ENCODE measurements at places on chromosomes 12 and 14.

GRCh38 chr14:69288956-69289705, 29.2 kb downstream of the GALNT16 start:
- peak; percentile 53 for DNase-seq

DNA sequence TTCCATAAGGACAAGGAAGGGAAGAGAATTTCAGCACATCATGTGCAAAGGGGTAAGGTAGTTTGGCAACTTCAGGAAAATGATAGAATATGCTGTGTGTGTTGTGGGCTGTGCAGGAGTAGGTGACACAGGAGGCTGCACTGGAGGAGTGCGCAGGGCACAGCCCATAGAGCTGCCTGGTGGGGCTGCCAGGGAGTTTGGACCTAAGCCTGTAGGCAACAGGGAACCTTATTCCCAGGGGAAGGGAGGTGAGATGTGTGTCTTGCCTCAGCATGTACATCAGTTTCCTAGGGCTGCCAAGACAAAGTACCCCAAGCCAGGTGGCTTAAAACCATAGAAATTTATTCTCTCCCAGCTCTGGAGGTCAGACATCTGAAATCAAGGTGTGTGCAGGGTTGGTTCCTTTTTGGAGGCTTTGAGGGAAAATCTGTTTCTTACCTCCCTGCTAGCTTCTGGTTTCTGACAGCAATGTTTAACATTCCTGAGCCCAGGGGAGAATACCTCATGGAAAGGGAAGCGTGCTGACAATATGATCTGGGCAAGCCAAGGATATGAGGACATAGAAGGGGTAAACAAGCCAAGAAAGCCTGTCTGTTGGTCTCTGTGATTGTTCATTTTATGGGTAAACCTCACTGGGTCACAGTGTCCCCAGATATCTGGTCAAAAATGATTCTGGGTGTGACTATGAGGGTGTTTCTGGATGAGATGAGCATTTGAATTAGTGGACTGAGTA, 174.0 kb upstream of the NTF3 start:
- no peak for DNase-seq

DNA sequence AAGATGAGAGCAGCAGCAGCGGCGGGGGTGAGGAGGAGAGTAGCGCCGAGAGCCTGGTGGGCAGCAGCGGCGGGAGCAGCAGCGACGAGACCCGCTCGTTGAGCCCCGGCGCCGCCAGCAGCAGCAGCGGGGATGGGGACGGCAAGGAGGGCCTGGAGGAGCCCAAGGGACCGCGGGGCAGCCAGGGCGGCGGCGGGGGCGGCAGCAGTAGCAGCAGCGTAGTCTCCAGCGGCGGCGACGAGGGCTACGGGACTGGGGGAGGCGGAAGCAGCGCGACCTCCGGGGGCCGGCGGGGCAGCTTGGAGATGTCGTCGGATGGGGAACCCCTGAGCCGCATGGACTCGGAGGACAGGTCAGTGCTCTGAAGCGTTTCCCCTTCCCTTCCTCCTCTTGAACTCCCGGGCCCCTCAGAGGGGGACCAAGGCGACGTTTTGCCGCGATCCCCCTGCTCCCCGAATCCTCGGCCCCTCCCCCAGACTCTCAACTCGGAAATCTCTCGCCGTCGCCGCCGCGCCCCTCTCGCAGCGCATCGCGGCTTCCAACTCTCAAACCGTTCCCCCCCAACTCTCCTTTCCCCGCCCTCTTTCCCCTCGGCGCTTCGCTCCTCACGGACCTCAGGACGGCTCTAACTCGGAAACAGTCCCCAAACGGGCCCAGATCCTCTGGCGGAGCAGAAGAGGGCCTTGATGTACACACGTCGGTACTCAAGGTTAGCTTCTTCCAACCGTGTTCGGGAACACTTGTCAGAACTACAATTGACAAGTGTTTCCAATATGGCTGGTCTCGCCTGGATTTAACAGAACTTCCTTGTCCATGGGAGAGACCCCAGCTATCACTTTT, 947 bp downstream of the AEBP2 start:
- peak; percentile 54 for DNase-seq

- no peak for DNase-seq
Observed at GRCh38 chr12:124493809-124494750, 73.3 kb downstream of the NCOR2 start.

DNA sequence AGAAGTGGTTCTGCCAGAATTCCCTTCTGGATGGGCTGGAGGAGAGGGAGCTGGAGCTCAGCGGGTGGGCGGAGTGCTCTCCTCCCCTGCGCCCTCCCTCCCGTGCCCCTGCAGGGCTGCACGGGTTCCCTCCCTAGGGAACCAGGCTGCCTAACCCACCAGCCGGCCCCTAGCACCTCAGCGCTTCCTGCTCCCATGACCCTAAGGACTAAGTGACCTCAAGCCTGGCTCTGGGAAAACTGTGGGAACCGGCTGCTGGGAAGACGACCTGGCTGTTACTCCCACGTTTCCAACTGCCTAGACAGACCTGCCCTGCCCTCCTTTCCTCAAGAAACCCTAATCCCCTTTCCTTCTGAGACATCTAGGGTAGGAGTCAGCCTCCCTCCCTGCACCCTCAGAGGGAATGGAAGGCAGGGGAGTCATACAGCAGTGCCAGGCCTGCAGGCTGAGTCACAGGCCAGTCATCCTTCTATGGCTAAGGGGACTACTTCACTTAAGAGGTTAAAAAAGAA, 31.5 kb downstream of the SLC6A12 start:
- DNase-seq, result peak; percentile 88

- no peak for DNase-seq
Observed at GRCh38 chr14:73176685-73177084, 40.4 kb downstream of the PSEN1 start.

DNA sequence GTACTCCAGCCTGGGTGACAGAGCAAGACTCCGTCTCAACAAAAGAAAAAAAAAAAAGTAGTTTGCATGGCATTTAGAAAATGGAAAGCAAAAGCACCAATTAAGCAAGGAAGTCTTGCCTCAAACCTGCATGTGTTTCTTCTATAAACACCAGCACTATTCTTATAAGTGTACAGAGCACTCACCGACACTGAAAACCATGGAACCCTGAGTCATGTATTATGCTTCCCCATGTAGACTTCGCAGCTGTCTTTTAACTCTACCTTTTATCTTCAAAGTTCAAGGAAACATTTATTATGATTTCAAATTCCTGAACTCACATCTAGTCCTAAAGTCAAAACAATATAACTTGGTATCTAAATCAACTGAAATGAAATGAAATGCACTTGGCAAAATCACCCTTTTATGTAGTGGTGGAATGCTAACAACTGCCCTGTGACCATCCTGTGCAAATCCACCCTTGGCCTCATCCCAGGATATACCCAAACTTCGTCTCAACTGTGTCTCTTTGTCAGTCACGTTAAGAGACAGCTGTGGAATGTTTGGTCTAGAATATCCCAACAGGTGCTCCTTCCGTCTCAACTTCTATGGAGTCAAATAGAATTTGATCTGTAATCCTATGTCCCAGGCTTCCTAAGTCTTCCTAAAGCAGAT, 4.8 kb downstream of the BCAT1 start:
- no peak for DNase-seq

DNA sequence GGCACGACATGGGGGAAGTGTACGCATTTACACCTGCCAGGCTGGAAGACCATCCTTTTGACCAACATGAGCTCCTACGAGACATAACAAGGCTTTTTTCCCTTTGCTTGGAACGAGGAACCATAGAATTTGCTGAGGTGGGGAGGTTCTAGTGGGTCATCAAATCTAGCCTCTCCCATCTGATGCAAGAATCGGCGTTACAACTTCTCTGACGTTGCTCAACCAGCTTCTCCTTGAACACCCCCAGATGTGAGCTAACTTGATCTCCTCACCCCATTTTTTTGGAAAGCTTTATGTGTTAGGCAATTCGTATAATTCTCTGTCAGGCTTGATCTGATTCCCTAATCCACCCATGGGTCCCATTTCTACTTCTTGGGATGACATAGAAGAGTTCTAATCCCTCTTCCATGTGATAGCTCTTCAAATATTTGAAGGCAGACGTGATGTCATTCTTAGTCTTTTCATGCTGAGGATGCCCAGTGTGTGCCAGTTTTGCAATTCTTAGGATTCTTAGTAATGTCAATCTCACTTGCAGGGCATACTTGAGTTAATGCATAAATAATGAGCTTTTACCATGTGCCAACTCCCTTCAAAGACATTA, 163.6 kb upstream of the PARP11 start:
- DNase-seq, result no peak
